ENCODE measurements at places on chromosomes 1 and 21.

- no peak for DNase-seq
Measured at GRCh38 chr1:86841116-86841515, 72.8 kb downstream of the SELENOF start.

DNA sequence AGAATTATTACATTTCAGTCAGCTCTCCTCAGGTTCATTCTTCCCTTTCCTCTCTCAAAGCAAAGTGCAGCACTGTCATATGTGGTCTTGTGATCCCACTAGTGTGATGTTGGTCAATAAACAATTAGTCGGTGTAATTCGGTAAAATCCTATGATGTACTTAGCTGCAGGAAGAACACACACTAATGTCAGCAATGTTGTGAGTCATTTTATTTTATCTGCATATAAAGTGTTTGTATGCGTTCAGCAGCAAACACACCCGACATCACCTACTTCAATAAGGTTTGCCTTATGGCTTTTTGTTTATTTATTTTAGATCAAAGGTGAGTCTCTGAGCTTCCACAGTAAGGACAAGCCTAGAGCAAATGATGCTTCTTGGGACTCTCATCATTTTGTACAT, 47.8 kb downstream of the PTPN14 start:
- no peak for DNase-seq

DNA sequence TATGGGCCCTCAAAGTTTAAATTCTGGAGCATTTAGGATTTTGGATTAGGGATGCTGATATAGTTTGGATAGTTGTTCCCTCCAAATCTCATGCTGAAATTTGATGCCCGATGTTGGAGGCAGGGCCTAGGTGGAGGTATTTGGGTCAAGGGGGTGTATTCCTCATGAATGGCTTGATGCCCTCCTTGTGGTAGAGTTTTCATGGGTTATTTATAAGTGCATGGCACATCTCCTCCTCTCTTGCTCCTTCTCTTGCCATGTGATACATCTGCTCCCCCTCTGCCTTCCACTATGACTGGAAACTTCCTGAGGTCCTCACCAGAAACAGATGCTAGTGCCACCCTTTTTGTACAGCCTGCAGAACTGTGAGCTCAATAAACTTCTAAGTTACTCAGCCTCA, 17.5 kb upstream of the NKAIN1 start:
- no peak for DNase-seq

DNA sequence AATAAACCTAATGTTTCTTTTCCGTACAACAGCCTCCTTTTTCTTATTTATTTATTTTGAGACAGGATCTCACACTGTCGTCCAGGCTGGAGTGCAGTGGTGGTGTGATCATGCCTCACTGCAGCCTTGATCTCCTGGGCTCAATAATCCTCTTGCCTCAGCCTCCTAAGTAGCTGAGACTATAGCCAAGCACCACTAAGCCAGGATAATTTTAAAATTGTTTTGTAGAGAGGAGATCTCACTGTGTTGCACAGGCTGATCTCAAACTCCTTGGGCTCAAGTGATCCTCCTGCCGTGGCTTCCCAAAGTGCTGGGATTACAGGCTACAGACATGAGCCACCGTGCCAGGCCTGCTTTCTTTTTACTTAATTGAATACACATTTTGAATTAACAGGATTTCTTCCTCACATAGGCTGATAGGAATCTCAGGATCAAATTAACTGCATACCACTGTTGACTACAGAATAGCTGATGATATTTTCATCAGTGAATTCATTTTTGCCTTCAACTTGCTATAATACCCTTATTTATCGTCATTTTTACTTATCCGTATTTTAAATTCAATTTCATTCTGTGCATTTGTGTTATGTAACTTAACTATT, 2010.5 kb downstream of the NCAM2 start:
- DNase-seq = no peak

- DNase-seq = no peak
Measured at GRCh38 chr1:232303222-232303620, 326.7 kb downstream of the SIPA1L2 start.

DNA sequence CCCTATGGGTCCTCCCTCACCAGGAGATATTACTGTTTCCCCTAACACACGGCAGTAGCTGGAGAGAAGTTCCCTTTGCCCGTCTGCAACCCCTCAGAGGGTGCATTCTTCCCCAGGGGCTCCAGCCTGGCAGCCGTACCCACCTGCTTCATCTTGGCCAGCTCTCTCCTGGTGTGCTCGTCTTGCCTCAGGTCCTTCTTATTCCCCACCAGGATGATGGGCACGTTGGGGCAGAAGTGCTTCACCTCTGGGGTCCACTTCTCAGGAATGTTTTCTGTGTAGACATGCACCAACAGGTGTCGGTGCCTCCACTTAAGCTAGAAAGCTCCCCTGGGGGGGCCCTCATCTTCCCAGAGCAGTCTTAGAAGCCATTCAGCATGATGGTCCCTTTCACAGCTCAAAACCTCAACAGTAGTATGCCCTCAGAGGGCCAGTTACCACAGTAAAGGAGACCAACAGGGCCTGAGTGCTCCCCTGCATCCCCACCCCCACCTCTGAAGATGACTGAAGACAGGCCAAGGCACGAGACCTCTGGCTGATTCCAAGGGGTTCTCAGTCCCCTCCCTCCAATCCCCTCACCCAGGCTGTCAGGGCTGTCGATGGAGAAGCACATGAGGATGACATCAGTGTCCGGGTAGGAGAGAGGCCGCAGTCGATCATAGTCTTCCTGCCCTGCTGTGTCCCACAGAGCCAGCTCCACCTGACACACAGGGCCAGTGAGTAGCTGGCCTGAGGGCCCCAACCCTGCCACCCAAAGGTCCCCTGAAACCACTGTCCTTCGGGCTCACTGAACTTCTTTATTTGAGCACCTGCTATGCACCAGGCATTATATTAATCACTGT, 4.3 kb downstream of the RHOC start:
- DNase-seq = no peak

GRCh38 chr21:41671212-41671762, 95.6 kb downstream of the RIPK4 start:
- no peak for DNase-seq

DNA sequence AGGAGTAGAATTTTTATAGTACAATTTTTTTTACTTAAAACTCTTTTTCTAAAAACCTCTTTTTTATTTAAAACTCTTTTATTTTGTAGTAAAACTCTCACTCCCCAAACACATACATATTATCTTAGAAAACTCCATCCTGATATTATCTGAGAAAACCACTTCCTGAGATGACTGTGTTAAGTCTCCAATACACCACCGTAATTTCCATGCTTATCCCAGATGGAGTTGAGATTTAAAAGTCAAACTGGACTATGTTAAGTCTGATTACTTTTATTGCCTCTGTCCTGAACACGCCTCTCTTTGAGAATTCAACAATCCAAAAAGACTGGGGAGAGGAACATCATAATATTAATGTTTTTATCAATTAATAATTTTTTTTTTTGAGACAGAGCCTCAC, 3.7 kb downstream of the SEC16B start:
- DNase-seq = no peak

All from stimulated activated CD8-positive, alpha-beta memory T cell treated with anti-CD3 and anti-CD28 coated beads, Interleukin-15, amount 100 ng/mL, for 48 hours (primary cell).